Testis (tissue), 5 donors: ENCODE measurements at places on chromosomes 3 and 15. TPM values are rescaled to one million over a fixed set of nuclear protein-coding genes. Genes with fewer than 3 reads are reported as not detected.

Gene GUCA1C
- total RNA-seq = 2.0 TPM

Gene LIPH
- total RNA-seq = 18.0 TPM

Gene VEPH1
- total RNA-seq = 3.0 TPM

Gene TRIM42
- 12.5 TPM for total RNA-seq

Gene OR5K2
- total RNA-seq = not detected

Gene CKMT1B
- total RNA-seq = 0.56 TPM

Gene TMCO5A
- total RNA-seq = 39.5 TPM

Gene HEMK1
- 13.1 TPM for total RNA-seq

Gene SLC12A1
- total RNA-seq = 0.62 TPM

Gene CCDC54
- 33.9 TPM for total RNA-seq

Gene ROPN1
- 80.8 TPM for total RNA-seq

Gene ARRDC4
- total RNA-seq = 37.0 TPM
